ENCODE measurements at places on chromosomes 5 and 9. TPM values are rescaled to one million over a fixed set of nuclear protein-coding genes. Genes with fewer than 3 reads are reported as not detected.
A peak's percentile ranks its signal among the peaks of the same experiment; 100 is the strongest.

Gene CDH18
- total RNA-seq: 0.29 TPM

- DNase-seq: no peak
Measured at GRCh38 chr9:135945969-135946368, 15.2 kb downstream of the UBAC1 start.

DNA sequence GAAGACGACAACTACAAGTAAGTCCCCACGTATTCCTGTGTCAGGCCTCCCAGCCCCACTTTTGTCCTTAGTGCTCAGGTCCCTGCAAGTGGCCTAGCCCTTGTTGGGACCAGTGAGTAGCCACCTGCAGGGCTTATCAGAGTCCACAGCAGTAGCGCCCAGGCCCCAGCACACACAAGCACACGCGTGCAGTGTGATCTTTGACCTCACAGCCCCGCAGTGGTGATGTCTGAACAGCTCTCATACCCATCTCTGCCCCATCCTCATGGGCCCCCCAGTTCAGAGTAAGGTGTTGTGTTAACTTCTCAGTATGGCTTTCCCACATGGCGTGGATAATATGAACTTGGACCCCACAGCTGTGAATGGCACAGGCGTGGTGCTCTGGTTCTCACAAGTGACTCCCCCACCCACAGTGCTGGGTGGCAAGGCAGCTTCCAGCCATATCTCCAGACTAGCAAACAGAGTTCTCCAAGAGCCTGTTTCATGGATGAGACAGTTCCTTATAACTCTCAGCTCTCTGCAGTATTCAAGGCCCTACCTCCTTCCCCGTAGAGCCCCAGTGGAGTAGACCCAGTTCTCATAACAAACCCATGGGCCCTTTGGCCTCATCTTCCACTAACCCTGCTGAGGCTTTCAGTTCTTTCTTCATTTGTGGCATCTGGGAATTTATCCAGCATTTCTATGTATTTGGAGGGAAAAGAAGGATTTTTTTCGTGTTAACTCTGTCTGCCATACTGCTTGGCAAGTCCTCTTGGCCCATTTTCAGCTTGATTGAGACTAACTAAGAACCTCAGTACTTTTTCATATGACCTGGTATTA is 46.5 kb upstream of the ANGPTL2 start:
- DNase-seq: no peak

Gene INSL4
- not detected for total RNA-seq

- no peak for DNase-seq
Measured at GRCh38 chr9:77523891-77524290, 124.2 kb downstream of the GNA14 start.

- DNase-seq: no peak
Measured at GRCh38 chr5:82684165-82684564, 393.0 kb downstream of the TMEM167A start.

GRCh38 chr5:154470137-154470536 is 7.9 kb downstream of the HAND1 start:
- DNase-seq: no peak

Gene EGFLAM
- 3.8 TPM for total RNA-seq

Gene UBQLN1
- total RNA-seq: 92.7 TPM

Gene AQP3
- 728 TPM for total RNA-seq

Gene SOX30
- total RNA-seq: not detected

DNA sequence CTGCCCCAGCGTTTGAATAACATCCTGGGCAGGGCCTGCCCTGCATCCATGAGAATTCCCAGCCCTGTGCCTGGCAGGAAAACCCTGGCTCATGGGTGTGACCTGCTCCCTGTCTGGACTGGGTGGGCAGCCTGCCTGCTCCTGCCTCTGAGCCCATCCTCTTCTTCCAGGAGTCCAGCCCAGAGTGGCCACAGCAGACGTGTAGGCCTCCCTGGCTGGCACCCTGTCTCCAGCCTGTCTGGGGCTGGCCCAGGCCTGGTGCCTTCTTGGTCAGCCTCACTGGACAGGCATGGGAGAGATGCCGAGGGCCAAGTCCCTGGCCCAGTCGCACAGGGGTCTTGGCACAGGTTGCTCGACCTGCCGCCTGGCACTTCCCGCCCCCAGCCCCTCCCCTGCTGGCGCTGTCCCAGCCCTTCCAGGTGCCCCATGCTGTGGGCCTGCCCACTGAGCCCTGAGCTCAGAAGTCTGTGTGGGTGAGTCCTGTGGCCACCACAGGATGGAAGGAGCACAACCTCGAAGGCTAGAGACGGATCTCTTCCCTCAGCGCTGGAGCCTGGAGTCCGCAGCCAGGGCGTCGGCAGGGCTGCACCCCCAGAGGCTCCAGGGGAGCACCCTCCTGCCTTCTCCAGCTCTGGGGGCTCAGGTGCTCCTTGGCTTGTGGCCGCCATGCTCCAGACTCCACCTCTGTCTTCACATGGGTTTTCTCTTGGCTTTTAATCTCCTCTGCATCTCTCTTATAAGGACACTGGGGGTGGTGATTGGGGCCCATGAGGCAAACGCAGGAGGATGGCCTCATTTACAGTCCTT is 11.8 kb upstream of the COL5A1 start:
- DNase-seq: no peak

- DNase-seq: no peak
Measured at GRCh38 chr5:171413153-171413910, 6.1 kb upstream of the FGF18 start.

GRCh38 chr5:85985167-85985566 is 632.6 kb upstream of the COX7C start:
- no peak for DNase-seq

Gene EDIL3
- 14.8 TPM for total RNA-seq

DNA sequence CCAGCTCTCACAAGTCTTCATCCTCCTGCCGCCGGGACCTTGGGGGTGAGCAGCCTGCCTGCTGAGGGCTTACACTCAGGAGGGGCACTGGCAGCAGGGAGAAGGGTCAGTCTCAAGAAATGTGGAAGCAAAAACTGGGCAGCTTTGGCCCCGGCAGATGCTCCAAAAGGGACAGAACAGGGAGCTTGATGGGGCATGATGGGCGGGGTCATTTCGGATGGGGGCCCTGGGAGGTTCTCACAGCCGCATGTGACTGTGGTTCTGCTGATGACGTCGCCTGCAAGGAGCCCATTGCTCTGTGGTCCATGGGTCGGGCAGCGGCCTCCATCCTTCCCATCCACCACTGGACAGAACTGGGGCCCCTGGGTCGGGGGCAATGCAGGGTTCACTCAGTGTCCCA is 76.6 kb downstream of the OLFM1 start:
- DNase-seq: no peak

- DNase-seq: no peak
Measured at GRCh38 chr5:65825408-65826328, 100.7 kb upstream of the ERBIN start.

Gene PCDHAC2
- 0.27 TPM for total RNA-seq

Gene LVRN
- total RNA-seq: 0.55 TPM

GRCh38 chr9:94817291-94818177 is 91.0 kb downstream of the AOPEP start:
- no peak for DNase-seq

DNA sequence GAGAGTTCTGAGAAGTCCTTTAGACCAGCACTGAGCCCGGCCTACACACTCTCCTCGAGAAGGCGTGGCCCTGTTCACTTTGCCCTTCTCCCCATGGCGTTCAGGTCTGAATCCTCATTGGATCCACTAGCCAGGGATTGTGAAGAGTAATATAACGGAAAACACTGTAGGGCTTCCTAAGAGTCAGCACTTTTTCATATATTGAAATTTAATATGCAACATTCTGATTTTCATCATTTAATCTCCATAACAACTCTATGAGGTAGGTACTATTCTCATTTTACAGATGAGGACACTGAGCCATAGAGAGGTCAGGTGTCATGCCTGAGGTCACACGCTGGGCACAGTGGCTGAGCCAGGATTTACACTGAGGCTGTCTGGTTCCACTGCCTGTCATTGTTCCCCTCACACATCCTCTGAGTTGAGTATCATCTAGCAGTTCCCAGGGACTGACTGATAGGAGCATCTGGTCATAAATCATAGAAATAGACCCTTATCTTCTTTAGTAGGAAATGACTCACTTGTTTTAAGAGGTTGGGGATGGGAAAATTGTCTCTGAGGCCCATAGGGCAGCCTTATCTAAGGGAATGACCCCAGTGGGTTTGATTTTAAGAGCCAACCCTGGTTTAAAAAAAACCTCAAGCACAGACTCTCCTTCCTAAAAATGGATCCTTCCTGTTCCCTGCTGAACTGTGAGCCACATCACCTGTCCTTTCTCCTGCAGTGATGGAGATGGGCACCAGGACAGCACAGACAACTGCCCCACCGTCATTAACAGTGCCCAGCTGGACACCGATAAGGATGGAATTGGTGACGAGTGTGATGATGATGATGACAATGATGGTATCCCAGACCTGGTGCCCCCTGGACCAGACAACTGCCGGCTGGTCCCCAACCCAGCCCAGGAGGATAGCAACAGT is 41.2 kb downstream of the THBS4 start:
- no peak for DNase-seq

DNA sequence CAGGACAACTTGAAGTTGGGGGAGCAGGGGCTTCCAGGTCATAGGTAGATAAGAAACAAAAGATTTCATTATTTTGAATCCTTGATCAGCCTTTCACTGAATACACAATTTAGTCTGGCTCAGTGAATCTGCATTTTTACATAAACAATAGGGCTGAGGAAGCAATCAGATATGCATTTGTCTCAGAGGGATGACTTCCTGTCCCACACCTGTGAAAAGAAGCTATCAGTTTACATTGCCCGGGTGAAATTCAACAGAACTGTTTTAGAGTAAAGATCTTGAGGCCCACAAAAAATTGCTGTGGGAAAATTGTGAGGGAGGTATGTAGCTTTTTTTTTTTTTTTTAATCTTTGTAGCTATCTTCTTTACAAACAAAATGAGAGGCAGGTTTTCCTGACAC is 38.3 kb downstream of the DNAJB5 start:
- no peak for DNase-seq

- peak; percentile 66 for DNase-seq
Measured at GRCh38 chr9:92970467-92970923, 23.2 kb downstream of the FGD3 start.

DNA sequence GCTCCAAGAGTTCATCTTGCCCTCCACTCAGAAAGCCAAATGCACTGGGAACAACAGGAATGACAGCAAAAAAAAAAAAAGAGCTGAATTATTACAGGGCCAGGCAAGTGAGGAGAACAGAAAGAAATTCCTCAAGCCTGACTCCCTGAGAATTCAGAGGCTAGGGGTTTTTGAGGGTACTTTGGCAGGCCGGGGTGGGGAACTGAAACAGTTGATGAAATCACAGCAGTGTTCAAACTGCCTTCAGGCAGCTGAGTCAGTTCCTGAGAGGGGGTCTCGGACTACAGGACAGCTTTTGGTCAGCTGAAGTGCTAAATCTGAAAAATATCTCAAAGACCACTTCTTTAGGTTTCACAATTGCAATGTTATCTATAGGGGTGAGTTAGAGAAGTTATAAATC is 419.4 kb downstream of the SEMA5A start:
- no peak for DNase-seq

All from lower leg skin (tissue), 4 donors.